Stimulated activated CD4-positive, alpha-beta T cell treated with anti-CD3 and anti-CD28 coated beads, Interleukin-1b, Interleukin-23, amount 100 ng/mL, for 1 hour (primary cell): ENCODE measurements at places on chromosomes 3 and 15.

GRCh38 chr3:75294124-75294523, 370.0 kb upstream of the FRG2C start:
- no peak for DNase-seq

DNA sequence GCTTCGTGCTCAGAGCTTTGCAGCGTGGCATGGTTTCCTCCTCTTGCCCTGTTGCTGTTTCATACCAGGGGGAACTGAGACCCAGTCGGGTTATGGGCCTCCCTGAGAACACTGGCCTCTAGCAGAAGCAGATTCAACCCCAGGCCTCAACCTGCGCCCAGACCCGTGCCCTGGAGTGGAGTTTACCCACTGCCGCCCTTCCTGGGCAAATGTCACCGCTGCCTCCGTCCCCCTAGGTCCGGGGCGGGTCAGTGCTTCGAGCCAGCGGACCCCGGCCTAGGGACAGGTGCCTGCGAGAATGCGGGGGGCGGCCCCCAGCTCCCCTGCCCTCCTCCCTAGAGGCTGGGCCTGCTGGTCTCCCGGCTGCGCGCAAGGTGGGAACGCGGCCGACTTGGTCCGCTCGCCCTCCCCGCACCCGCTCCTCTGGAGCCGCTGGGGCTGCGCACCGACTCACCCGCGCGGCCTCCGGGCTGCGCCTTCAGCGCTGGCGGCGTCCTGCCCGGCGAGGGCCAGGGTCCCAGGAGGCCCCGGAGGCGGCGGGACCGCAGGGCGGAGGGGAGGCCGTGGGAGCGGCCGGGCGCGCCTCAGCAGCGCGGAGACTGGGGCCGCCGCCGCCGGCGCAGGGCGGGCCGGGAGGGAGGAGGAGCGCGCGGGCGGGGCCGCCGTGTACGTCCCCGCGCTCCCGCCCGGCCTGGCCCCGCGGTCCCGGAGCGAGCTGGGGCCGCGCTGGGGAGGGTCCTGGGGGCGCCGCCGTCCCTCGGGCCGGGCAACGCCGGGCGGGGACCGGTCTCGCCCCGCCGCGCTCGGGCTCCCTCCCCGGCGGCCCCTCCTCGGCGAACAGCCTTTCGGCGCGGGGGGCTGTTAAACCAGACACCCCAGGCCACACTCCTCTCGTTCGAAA, at the start of gene PIGZ:
Gene PIGZ, minus strand, starts transcription at position 601 of the 901 bp plus-strand sequence. CDS start 16,802 bp downstream, outside the sequence.
- DNase-seq, result no peak

- no peak for DNase-seq
Observed at GRCh38 chr15:42165106-42165505, 8.7 kb upstream of the PLA2G4F start.

DNA sequence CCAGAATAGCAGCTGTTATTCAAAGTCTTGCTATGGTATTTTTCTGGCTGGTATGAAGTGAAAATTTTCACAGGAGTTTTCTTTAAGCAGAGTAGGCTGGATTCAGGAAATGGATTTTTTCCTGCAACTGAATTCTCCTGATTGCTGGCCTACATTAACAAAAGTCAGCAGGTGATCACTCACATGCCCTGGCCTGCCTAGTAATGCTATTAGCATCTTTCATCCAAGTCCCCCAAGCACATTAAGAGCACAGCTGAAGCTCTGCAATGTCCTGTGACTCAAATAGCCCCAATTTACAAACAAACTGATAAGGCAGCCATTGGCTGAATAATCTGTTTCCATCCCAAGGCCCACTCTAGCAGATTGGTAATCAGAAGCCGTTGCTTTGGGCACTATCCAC, 688.3 kb upstream of the LMCD1 start:
- no peak for DNase-seq

- no peak for DNase-seq
Observed at GRCh38 chr3:19124752-19125151, 23.6 kb upstream of the KCNH8 start.

- no peak for DNase-seq
Observed at GRCh38 chr3:19769694-19770093, 164.3 kb downstream of the EFHB start.

- no peak for DNase-seq
Observed at GRCh38 chr3:117586161-117586560, 876.6 kb downstream of the TUSC7 start.

DNA sequence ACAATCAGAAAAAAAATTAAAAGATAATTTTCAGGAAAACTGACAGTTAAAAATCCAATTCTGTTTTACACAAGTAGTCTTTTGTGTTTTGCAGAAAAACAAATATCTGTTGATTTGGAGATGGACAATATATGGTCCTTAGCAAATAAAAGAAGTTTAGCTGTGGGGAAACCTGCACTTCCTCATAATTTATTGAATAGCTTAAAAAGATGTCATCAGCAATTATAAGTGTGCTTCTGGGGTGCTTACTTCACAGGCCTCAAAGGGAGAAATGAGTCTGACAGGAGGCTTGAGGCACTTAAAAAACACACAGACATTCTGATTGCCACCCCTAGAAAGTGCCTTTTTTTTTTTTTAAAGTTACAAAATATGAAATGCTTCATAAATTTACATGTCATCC, 31.6 kb upstream of the CERS3 start:
- DNase-seq, result no peak

- peak; percentile 58 for DNase-seq
Observed at GRCh38 chr3:50436114-50436674, 67.2 kb downstream of the CACNA2D2 start.

GRCh38 chr15:38197553-38197952, 55.1 kb upstream of the SPRED1 start:
- no peak for DNase-seq

DNA sequence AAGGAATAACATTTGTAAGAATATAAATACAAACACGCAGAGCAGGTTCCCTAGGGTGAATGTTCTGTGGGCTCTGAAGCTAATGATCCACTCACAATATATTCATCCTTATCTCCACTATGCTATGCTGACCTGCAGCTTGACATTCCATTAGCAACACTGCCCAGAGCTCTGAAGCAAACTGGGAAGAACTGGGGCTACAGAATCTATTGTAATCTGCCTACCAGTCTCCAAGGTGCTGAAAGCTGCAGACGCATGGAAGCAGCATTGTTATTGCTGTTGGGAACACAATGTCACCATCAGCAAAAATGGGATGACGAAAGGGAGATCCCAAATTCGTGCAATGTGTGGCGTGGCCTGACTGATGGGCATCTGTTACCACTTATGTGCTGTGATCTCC, 316.7 kb upstream of the RORA start:
- DNase-seq, result no peak

DNA sequence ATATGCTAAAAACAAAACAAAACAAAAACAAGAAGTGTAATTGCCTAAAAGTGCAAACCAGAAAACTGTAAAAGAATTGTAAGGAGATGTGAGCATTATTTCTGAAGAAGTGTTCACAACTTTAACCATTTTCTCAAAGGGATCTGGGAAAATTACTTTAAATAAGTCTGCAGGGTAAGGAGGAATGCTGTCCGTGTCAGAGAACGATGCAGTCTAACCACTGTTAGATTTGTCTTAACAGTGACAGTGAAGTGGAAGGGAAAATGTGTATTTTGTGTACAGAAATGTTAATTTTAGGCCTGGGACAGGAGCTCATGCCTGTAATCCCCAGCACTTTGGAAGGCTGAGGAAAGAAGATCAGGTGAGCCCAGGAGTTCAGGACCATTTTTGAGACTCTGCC, 95.7 kb downstream of the DLG1 start:
- no peak for DNase-seq

GRCh38 chr3:65402597-65402996, 636.1 kb downstream of the MAGI1 start:
- DNase-seq, result no peak

- peak; percentile 19 for DNase-seq
Observed at GRCh38 chr15:23035964-23036566, 3.3 kb downstream of the TUBGCP5 start.

GRCh38 chr3:163139600-163139999, 1643.0 kb downstream of the OTOL1 start:
- DNase-seq, result no peak

- no peak for DNase-seq
Observed at GRCh38 chr3:36520241-36521006, 140.1 kb downstream of the STAC start.

- no peak for DNase-seq
Observed at GRCh38 chr3:19346759-19347158, 198.4 kb downstream of the KCNH8 start.

- DNase-seq, result no peak
Observed at GRCh38 chr3:40124918-40125317, 184.6 kb upstream of the EIF1B start.

DNA sequence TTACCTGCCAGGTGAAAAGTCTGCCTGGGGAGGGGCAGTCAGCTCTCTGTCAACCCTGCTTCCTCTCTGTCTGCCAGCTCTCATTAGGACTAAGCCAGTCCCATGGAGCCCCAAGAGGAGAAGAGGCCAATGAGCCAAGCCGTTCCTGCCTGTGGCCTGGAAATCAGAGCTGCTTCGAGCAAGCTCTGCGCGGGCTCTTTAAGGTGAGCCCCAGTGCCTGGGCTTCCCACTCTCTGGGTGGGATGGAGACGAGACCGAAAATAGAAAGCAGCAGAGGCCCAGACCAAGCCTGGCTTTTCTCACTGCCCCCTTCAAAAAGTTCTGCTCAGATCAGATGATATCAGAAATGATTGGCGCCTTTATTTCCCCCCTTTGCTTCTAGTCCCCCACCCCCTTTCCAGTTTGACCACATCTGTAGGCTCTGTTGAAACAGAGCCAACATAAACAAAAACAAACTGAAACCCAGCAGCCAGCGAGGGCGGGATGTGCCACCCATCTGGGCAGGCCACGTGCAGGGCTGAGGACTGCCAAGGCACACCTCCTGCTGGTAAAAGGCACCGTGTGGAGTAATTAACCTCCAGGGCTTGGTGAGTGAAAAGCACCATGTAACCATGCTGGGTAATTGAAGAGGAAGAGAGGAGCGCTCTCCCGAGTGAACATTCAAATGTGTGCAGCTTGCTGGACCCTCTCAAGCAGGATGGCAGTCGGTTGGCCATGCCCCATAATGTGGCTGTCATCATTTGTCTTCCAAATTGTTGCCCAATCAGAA, 471.0 kb upstream of the PROK2 start:
- DNase-seq, result no peak

DNA sequence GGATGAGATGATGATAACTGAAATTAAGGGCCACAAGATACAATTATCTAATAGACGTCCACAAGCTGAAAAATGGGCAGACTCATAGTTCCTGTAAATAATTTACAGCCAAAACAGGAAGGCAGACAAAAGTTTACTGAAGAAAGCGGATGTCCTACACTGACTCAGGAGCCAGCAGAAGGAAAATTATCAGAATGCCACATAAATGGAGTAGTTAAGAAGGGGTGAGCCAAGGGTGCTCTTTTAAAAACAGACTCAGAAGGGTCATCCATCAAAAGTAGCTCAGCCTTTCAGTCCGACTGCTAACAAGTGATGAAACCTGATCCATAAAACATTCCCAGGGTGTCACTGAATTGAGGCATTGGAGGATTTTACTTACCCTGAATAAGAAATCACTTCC, 39.8 kb downstream of the TUSC7 start:
- no peak for DNase-seq

- DNase-seq, result no peak
Observed at GRCh38 chr3:46334741-46335478, 19.0 kb upstream of the CCR2 start.

DNA sequence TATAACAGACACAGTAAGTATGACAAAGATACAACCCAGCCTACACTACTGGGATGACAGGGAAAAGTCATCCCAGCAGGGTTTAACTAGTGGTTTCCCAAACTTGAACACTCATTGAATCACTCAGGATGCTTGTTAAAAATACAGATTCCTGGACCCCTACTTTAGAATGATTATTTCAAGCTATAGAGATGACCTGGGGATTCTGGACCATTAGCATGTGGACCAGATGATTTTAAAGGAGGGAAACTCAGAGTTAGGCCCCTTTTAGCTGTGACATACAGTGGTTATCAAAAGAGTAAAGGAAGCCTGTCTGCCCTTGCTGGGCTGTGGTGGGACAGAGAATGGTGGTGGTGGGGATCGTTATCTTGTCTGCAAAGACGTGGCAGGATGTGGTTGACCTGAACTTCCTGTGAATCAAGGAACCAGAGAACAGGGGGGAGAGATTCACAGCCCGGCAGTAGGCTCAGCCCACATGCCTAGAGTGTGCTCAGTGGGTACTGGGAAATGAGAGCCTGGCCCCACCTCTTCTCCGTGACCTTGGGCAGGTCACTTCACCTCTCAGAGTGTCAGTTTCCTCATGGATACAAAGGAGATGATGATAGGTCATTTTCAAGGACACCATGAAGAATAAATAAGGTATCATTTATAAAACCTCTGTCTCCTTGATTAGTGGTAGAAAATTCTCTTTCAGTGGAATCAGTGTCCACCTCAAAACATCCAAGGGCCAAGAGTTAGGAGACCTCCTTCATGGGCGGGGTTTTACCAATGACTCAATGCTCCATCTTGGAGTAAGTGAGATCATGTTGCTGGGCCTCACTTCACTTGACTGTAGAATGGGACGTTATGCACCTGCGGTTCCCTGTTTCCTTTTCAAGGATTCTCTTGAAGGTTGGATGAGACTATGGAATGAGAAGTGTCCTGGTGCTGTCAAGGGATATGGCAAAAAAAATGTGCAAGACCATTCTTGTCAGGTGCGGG, 306.5 kb downstream of the RPLP1 start:
- DNase-seq, result peak; percentile 71

- no peak for DNase-seq
Observed at GRCh38 chr3:23940775-23941174, 4.3 kb upstream of the NR1D2 start.

GRCh38 chr15:66188464-66188863, 65.1 kb downstream of the MEGF11 start:
- no peak for DNase-seq

DNA sequence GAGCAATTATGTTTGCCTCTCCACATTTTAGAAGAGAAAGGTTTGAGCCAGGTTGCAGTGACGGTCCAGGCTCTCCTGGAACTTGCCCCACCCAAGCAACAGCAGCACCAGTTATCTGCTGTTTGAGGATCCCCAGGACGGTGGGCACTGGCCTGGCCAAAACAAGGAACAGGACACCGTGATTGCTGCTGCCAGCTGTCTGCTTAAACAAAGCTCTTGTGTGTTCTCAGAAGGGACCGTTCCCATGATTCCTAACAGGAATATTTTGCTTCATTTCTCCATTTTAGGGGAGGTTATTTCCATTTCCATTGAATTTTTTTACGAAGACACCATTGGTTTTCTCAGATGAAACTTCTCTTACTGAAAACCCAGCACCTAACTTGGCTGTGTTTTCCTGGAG, 66.4 kb upstream of the RPL35A start:
- no peak for DNase-seq

DNA sequence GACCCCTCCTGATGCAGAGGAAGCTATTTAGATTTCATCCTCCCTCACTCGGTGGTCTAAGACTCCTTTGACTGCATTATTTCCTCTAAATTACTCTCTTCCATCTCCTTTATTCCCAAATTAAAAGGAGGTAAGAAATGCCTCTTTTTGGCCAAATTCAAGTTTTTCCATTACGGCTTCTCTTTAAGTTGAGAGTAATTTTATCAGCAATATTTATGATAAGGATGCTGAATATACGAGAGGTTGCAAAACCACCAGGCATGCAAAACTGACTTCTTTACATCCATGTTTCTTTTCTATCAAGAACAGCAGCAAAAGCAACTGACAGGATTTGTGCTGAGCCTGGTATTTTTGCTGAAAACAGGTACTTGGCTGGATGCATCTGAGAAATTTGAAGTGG, 262.0 kb upstream of the RARB start:
- DNase-seq, result no peak

GRCh38 chr3:49158103-49158709, 7.9 kb downstream of the CCDC71 start:
- DNase-seq, result peak; percentile 29

- no peak for DNase-seq
Observed at GRCh38 chr15:70856884-70857561, 3.1 kb upstream of the LARP6 start.
